GM13977 (cell line): ENCODE measurements at places on chromosomes 11 and 22.

- no peak for DNase-seq
Observed at GRCh38 chr11:123082977-123083376, 21.0 kb upstream of the HSPA8 start.

- DNase-seq, result no peak
Observed at GRCh38 chr22:50302564-50302963, 4.9 kb downstream of the PLXNB2 start.

GRCh38 chr11:120929090-120929489 lies 94.8 kb upstream of the TBCEL start:
- DNase-seq, result no peak

DNA sequence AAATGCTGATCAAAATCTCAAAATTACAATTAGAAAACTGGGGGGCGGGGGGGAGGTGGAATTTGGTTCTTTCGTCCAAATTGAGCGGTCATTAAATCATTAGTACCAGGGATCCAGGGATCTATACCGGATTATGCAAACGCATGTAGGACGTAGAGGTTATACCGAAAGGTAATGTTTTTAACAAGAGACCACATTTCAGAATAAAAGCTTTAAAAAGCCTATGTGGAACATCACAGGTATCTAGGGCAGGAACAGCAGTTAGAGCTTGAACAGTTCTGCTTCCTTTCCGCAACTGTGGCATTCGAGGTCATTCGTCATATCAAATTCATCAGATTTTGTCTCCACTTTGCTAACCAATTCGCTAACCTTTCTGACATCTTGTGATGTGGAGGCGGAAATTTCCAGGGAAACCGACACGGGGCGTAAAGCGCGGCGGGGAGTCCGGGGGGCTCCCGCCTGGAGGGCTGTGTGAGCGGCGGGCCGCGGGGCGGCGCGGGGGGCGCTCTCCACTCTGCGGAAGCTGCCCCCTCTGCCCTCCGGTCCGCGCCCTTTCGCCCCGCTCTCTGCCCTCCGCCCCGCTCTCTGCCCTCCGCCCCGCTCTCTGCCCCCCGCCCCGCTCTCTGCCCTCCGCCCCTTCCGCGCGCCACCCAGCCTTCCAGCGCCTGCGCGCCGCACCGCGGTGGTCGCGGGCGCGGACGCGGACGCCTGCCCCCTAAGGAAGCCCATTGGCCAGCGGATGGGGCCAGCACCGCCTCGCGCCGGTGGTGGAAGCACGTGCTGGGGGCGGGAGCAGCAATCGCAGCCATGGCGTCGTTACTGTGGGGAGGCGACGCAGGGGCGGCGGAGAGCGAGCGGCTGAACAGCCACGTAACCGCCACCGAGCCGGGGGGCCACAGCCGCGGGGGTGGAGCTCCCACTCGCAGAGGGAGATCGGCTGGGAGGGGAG lies at the start of gene DDX25:
DDX25 (plus strand) TSS at position 798 of the 949 bp plus-strand sequence; CDS start at position 808, 10 bp downstream.
- peak; percentile 23 for DNase-seq

- DNase-seq, result no peak
Observed at GRCh38 chr11:120197977-120198376, 12.9 kb upstream of the OAF start.

DNA sequence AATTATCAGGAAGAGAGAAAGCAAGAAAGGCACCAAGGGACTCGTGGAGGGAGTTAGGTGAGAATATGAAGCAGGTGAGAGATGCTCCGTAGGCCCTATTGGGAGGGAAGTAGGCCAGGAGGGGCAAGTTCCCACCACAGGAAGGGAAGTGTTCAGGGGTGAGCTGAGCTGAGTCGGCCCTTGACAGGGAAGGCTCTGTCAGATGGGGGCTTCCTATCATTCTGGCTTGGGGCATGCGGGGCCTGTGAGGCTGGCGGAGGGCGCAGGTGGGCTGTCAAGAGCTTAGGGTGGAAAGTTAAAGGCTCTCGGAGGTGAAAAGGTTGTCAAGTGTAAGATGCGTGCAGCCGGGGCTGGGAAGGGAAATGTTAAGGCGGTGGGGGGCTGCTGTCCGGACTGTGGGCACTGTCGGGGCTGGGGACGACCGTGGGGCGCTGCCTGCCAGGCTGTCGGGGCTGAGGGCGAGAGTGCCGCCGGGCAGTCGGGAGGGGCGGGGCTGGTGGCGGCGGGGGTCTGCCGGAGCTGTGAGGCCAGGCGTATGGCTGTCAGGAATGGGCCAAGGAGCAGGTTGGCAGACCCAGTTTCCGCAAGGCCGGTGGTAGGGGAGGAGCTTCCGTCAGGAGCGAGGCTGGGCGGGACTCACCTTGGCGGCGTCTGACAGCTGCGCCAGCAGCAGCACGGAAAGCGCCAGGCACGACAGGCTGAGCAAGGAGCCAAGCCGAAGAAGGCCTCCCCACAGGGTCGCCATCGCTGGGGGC lies 496 bp downstream of the TMEM9B start:
- DNase-seq, result peak; percentile 85

DNA sequence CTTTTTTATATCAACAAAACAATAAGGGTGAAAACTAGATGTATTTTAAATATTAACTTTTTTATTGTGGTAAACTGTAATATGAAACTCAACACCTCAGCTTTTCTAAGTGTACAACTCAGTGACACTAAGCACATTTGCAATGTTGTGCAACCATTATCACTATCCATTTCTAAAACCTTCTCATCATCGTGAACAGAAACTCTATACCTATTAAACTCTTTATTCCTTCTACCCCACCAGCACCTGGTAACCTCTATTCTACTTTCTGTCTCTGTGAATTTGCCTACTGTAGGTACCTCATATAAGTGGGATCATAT lies 9.4 kb downstream of the HORMAD2 start:
- DNase-seq, result no peak

DNA sequence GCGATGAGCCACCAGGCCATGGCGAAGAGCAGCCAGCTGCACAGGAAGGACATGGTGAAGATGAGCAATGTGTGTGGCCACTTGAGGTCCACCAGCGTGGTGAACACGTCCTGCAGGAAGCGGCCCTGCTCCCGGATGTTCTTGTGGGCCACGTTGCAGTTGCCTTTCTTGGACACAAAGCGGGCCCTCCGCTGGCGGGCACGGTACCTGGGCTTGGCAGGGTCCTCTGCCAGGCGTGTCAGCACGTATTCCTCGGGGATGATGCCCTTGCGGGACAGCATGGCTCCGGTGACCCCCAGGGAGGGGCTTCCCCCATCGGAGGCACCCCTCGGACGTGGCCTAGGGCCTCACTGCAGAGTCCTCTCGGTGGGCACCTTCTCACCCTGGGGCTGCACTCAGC lies 648 bp downstream of the KCNJ11 start:
- DNase-seq, result peak; percentile 13

GRCh38 chr11:118136801-118137200 lies 15.8 kb downstream of the SCN4B start:
- no peak for DNase-seq

- peak; percentile 92 for DNase-seq
Observed at GRCh38 chr11:4094348-4095291, at the start of gene RRM1. Gene RRM1, plus strand, starts transcription at chr11:4094799. Its CDS starts 214 bp downstream, at chr11:4095013.

DNA sequence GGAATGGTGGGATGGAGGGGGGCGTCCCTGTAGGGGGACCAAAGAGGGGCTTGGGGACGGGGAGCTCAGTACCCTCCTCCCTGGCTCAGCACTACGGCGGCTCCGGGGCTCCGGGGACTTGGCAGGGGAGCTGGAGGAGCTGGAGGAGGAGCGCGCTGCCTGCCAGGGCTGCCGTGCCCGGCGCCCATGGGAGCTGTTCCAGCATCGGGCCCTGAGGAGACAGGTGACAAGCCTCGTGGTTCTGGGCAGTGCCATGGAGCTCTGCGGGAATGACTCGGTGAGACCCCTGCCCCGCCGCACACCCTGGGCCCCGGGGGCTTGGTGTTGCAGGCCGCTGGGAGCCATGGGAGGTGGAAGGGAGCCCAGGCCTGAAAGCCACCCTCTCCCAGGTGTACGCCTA lies 11.8 kb upstream of the MIF start:
- no peak for DNase-seq

DNA sequence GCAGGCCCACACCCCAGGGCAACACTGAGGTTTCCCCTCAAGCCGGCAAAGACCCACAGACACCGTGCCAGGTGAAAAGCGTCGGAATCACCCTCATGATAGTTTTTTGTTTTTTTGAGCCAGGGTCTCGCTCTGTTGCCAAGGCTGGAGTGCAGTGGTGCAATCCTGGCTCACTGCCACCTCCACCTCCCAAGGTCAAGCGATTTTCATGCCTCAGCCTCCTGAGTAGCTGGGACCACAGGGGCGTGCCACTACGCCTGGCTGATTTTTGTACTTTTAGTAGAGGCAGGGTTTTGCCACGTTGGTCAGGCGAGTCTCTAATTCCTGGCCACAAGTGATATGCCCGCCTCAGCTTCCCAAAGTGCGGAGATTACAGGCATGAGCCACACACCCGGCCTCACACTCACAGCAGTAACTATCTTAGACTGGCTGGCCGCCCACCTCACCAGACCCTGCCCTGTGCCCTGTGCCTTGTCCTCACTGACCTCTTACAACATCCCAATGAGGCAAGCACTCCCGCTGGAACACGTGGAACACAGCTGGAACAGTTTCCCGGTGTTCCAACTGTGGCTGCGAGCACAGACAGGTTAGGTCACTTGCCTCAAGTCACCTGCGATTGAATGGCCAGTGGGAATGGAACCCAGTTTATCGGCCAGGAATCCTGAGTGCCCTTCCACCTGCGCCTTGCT lies 21.1 kb downstream of the LRRC10B start:
- DNase-seq, result no peak

GRCh38 chr22:21589396-21589795 lies 21.9 kb downstream of the UBE2L3 start:
- no peak for DNase-seq

DNA sequence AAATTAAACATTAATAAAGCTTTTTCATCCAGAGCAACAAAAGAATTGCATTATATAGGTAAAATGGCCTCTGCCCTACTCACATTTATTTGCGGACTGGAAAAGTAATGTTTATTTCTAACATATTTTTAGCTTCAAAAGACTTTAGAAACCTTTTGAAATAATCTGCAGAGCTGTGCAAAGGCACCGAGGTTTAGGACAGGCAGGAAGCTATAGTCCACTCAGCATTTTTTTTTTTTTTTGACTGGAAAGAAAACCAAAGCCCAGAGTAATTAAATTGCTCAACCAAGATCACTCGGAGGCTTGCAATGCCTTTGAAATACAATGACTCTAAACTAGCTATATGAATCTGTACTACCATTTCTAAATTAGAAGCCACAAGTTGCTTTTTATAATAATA lies 19.1 kb downstream of the BARX2 start:
- no peak for DNase-seq
